Activated CD4-positive, alpha-beta T cell treated with anti-CD3 and anti-CD28 coated beads, Interleukin-2, amount 10 ng/mL, durations not matched to agents 7 days and 5 days (primary cell): ENCODE measurements at places on chromosomes 2 and 18. TPM values are rescaled to one million over a fixed set of nuclear protein-coding genes. Genes with fewer than 3 reads are reported as not detected.

DNA sequence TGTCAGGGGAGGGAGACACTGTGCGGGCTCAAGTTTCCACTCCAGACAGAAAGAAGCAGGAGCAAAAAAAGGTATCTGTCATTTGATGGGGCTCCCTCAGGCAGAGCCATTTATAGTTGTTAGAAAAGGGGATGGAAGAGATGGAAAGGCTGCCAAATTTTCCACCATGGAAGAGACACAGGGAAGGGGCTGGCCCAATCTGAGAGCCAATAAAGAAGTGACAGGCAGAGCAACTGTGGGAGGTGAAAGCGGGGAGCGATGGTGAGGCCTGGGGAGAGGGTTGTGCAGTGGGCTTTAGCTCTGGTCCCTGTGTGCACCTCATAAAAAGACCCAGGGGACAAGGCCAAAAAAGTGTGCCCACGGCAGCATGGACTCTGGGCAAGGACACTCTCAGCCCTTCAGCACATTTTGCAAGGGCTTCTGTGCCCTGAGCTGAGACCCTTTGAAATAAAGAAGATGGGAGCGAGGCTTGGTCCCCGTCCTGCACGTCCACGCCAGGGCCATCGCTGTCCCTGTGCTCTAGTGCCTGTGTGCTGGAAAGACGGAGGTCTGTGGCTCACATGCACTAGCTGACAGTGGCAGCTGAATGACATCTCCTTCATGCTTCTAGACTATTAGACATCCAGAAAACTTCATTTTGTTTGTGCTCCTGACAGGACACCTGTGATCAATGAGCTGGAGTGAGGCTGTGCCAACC lies 456.7 kb upstream of the HS6ST1 start:
- no peaks in the 10 kb centered on the region for H3K36me3 ChIP-seq
- no peak overlapping the region for H3K4me3 ChIP-seq
- DNase-seq, result no peak
- no peak overlapping the region for H3K27ac ChIP-seq

DNA sequence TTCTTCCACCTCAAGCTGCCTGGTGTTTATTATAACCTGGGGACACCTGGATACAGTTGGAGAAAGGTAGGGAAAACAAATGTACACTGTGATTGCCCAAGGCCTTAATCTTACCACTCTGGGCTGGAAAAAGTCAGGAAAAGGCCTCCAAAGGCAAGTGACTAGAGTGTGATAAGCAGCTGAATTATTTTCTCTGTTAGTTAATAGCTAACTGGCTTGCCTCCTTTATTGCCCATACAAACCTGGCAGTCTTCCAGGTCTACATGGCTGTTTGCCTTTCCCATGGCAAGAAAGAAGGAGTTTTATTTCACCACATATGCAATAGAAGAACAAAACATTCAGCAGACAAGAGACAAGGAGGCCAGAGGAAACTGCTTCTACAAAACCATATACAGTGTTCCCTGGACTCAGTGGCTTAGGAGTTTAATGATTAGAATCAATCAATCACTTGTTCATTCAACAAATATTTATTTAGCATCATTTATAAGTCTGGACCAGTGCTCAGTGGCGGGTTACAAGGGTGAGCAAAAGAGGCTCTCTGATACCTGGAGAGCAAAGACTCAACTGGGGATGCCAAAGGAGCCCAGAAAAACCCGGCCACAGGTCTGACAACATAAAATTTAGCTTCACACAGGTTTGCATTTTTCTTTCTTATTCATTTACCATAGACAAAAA lies 27.5 kb upstream of the SUCLG1 start:
- no peaks in the 10 kb centered on the region for H3K36me3 ChIP-seq
- no peak overlapping the region for H3K27ac ChIP-seq
- H3K27me3 ChIP-seq, result no peaks in the 10 kb centered on the region
- no peak overlapping the region for H3K4me3 ChIP-seq
- H3K4me1 ChIP-seq, result peaks cover 10% of the 10 kb centered on the region

Gene SERPINB12
- total RNA-seq, result not detected

DNA sequence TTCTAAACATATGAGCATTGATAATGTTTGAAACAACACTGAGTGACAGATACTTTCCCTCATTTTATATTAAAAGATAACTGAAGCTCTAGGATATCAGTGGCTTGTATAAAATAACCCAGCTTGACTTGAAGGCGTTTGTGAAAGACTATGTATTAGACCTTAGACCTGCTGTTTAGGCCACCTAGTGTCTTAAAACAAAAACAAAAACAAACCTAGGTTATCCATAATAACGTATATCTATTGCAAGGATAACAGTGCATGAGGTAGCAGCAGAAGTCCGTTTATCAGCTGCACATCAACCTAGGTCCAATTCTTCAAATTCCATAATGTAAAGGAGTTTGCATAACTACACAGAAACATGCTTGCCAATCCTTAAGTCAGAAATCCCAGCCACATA lies 79.5 kb upstream of the MAP2 start:
- no peak for DNase-seq
- no peaks in the 10 kb centered on the region for H3K36me3 ChIP-seq
- H3K27me3 ChIP-seq, result no peaks in the 10 kb centered on the region
- no peak overlapping the region for H3K27ac ChIP-seq

Gene SPEG
- total RNA-seq, result 2.6 TPM

DNA sequence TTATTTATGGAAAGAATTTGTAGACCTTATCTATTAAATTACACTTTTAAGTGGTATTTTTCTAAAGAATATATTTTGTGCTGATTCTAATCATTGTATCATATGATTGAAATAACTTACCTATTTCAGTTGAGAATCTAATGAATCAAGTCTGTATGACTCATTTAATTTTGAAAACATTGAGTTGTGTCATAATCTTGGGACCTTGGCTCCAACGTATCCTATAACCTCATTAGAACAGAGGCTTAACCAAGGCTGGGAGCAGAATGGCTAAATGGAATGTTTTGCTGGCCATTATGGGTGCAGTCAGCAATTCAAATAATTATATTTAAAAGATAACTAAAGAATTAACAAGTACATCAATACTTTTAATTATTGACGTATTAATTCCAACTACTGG lies 19.6 kb upstream of the GULP1 start:
- no peaks in the 10 kb centered on the region for H3K4me1 ChIP-seq
- H3K27me3 ChIP-seq, result no peaks in the 10 kb centered on the region
- H3K4me3 ChIP-seq, result no peak overlapping the region
- H3K36me3 ChIP-seq, result no peaks in the 10 kb centered on the region
- no peak for DNase-seq
- no peak overlapping the region for H3K27ac ChIP-seq

DNA sequence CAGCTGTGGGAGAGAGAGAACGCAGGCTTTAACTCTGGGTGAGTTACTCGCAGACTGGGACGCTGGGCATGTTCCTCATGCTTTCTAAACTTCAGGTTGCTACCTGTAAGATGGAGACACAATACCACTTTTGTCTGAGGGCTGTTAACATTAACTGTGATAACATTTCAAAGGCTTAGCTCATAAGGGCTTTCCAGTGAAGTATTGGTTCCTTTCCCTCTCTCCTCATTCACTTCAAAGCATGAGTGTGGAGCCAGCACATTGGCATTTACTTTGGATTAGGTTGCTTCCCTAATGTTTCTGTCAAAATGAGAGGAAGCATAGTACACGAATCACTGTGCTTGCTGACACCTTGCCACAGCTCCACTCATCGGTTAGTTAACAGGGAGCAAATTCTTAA lies 30.2 kb downstream of the INSIG2 start:
- H3K4me1 ChIP-seq, result peaks cover 11% of the 10 kb centered on the region
- no peak for DNase-seq
- no peak overlapping the region for H3K4me3 ChIP-seq
- no peaks in the 10 kb centered on the region for H3K36me3 ChIP-seq
- no peaks in the 10 kb centered on the region for H3K27me3 ChIP-seq

DNA sequence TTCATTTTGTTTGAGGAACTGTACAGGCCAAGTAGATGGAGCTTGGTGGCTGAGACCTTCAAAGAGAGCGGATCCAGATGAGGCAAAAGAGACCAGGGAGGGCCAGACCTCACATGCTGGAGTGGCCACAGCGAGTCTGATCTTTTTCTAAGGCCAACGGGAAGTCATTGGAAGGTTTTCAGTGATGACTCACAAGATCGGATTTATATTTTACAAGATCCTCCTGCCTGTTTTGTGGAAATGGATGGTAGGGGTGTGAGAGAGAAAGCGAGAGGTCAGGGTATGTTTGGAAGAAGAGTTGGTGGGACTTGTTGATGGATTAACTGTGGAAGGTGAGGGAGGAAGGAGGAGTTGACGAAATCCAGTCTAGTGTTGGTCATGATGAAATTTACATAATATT lies 44.6 kb upstream of the TUBA3D start:
- no peak for DNase-seq
- H3K4me3 ChIP-seq, result no peak overlapping the region
- H3K36me3 ChIP-seq, result no peaks in the 10 kb centered on the region
- peaks cover 62% of the 10 kb centered on the region for H3K27me3 ChIP-seq
- H3K4me1 ChIP-seq, result peaks cover 3% of the 10 kb centered on the region

DNA sequence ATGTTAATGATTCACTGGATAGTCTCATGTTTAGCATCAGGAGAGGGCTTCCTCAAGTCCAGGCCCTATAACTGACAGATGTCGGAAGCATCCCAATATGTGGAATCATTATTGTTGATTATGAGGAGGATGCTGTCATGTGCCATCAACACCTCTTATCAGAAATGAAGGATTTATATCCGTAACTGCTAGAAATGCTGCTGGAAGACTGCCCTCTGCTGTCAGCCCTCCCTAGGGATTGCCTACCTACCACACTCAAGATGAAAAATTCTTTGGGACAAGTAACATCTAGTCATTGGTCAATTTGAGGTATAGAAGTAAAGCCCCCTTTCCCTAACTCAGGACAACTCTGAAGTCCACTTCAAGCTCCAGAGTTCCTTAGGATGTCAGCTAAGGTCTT lies 1166.5 kb upstream of the NXPH2 start:
- H3K27ac ChIP-seq, result no peak overlapping the region
- H3K36me3 ChIP-seq, result no peaks in the 10 kb centered on the region
- no peaks in the 10 kb centered on the region for H3K27me3 ChIP-seq
- no peaks in the 10 kb centered on the region for H3K4me1 ChIP-seq
- DNase-seq, result no peak

Gene MERTK
- 0.20 TPM for total RNA-seq

DNA sequence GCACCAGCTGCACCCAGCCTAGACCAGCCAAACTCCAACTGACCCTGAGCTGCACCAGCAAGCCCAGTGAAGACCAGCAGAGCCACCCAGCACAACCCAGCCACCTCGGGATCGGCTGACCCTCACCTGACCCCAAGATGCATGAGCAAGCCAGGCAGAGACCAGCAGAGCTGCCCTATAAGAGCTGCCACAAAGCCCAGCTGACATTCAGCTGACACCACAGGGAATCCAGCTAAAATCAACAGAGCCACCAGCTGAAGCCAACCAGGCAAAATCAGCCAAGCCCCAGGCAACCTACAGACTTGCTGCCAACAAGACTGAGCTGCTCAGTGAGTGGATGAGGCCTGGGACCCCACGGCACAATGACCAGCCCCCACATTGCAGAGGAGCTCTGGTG lies 54.6 kb downstream of the CYP27C1 start:
- H3K4me1 ChIP-seq, result peaks cover 3% of the 10 kb centered on the region
- no peak overlapping the region for H3K27ac ChIP-seq
- H3K36me3 ChIP-seq, result no peaks in the 10 kb centered on the region
- H3K27me3 ChIP-seq, result peaks cover 3% of the 10 kb centered on the region
- no peak for DNase-seq
- H3K4me3 ChIP-seq, result no peak overlapping the region

GRCh38 chr2:17800219-17800618 lies 16.0 kb upstream of the MSGN1 start:
- peaks cover 3% of the 10 kb centered on the region for H3K4me1 ChIP-seq
- no peak for DNase-seq
- no peaks in the 10 kb centered on the region for H3K36me3 ChIP-seq
- peaks cover 38% of the 10 kb centered on the region for H3K27me3 ChIP-seq
